NCI-H446 (cell line): ENCODE measurements at places on chromosomes 6 and 20.

DNA sequence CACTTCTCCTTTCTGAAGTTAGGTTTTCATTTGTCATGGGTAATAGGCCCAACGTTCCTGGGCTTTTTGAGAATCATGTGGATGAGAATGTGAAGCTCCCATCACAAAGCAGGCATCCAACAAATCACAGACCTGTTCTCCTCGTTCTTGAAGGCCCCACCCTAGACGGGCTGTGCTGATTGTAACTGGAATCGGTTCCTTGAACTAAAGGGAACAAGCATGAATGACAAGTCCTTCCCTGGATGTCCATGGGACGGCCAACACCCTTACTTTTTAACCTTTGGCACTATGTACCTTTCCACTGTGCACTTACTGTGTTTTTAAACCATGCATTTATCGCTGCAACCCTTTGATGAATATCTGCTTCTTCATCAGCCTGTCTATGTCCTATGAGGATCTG lies 438.2 kb downstream of the CD83 start:
- DNase-seq = no peak

DNA sequence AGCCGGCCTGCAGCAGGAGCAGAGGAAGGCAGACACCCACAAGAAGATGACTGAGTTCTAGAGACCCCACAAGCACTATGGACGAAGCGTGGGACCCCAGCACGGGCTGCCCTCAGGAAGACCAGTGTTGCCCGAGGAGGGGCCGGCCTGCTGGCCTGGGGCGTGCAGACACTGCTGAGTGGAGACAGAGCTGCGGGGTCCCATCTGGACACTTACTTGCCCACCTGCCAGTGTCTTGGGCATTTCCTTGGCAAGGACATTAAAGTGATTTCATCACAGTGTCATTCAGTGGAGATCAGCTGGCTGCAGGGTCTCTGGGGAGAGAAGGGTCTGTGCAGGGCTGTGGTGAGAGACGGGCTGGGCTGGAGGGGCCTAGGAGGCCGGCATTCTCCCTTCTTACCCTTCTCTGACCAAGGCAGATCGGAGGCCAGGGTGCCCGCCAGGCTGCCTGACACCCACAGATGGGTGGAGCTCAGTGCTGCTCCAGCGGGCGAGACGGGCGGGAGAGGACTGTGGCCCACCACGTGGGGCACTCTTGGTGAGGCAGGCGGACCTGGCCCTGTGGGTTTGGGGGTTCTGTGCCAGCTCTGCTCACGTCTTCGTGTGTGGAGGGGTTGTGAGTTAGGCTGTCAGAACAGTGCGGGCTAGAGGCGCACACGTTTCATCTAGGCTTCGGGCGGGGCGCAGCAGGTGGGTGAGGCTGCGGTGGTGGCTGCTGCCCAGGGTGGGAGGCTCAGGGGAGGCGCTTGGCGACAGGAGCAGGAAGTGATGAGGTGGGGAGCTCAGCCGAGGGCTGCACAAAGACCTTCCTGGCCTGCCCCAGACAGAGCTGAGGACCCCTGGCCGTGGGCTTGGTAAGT lies at the start of gene LIME1:
Gene LIME1, plus strand, starts transcription at position 806 of the 860 bp plus-strand sequence. CDS start 886 bp downstream, outside the sequence.
- DNase-seq = no peak

- DNase-seq = no peak
Observed at GRCh38 chr6:26158076-26158580, 70.9 kb downstream of the HFE start.

DNA sequence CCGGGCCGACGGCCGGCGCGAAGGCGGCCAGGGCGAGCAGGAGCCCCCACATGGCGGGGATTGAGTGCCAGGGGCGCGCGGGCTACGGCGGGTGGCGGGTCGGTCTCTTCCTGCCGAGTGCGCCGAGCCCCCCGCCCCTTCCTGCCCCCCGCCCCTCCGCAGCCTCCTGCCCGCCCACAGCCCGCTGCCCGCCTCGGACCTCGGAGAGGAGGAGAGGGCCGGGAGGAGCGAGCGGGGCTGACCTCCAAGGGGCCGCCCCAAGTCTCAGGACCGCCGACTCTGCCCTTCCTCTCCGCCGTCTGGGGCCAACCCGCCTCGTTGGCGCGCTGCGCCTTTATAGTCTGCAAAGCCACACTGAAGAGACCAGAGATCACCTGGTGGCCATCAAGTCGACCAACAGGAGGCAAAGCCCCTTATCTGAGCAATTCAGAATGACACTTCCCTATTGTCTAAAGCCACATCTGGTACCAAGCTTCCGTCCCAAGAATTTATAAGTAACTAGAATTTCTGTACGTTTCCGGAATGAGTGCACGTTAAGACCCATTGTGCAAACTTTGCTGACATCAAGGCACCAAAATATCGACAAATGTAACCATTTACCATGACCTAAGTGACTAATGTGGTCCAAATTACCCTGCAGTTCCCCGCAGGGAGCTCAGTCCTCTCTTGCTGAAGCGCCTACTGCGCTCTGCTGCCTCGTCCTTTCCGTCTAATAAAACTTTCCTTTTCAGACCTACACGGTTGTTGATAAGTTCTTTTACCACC lies at the start of gene CPXM1:
Gene CPXM1, minus strand, starts transcription at position 107 of the 765 bp plus-strand sequence. Its CDS starts 55 bp downstream, at position 52.
- DNase-seq = no peak

GRCh38 chr6:134853111-134854055 lies 96.5 kb downstream of the ALDH8A1 start:
- DNase-seq = no peak

DNA sequence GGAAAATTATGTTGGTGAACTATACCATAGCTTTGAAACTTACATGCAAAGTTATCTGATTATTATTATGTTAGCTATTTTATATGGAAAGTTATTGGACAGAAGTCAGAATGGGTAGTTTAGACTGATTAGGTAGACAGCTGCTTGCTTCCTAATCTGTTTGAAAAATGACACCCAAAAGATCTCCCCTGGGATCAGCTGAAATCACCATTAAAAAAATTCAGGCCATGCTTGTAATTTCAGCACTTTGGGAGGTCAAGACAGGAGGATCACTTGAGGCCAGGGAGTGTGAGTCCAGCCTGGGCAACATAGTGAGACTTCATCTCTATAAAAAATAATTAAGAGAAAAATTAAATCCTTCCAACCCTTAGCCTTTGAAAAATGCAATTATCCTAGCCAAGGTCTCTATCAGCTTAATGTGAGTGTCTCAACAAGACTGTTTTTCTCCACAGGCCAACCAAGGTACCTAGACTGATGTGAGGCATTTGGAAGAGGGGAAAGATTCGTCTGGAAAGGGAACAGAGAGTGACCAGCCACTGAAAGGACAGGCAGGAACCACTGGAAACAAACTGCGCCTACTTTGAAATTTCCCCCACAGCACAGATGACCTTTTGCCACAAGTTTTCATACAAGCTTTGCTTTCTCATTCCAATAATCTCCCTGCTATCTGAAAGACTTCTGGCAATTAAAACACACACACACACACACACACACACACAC lies 232.3 kb downstream of the GMPR start:
- no peak for DNase-seq

DNA sequence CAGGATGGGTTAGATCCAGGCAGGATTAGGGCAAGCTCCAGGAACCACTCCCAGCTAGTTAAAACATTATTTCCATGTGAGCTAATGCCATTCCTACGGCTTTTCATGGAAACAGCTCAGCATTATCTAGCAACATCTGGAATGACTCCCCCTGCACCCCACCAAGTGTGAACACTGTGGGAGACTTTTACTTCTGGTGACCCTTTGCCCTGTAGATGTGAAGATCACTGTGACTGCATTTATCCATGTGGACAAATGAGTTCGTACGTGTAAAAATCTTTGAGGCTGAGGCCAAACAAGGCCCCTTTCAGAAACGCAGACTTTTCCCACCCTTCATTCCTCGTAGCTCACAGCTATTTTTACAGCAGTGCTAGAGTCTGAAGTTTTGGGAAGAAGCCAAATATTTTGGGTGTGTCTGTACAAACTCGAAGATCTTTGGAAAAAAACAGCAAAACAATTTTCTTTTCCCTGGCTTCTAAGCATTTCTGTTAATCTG lies 221.8 kb upstream of the SOX4 start:
- no peak for DNase-seq

DNA sequence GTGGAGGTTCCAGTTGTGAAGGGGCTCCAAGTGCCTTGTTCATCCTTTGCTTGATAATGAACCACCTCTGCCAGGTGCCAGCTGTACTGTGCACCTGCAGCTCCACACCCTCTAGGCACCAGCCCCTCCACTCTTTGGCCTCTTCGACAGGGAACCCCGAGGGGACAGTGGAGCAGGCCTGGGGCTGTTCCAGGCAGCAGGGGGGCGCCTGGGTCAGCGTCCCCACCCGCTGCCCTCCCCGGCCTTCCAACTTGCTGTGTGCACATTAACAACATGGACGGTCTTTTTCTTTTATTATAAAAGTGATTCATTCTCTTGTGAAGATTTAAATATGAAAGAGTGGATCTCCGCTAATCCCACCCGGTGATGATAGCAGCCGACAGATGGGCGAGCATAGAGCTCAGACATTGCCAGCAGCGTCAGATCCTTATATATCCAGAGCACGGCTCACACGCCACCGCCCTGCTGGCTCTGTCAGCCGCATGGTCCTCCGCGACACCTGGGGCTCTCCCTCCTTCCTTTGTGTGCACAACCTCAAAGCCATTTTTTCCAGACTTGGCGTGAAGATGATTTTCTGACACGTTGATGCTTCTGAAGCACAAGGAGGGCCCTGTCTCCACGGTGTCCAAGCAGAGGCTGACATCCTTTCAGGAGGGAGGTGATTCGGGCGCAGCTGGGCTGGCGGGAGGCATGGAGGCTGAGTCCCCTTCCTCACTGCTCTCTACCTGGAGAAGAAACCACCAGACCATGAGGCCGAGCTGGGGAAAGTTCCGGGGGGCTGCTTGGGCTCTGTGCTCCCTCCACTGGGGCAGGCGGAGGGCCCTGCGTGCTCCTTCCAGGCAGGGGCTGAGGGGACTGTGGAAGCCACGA lies 22.2 kb upstream of the MRGBP start:
- peak; percentile 73 for DNase-seq
